ENCODE measurements at places on chromosomes 3 and 15. TPM values are rescaled to one million over a fixed set of nuclear protein-coding genes. Genes with fewer than 3 reads are reported as not detected.

Gene CPEB1
- 1.1 TPM for total RNA-seq

- no peak for DNase-seq
These were observed 19.0 kb downstream of the GLB1 start for GRCh38 chr3:33077976-33078375.

Gene NEK11
- 2.7 TPM for total RNA-seq

Gene PSMD6
- 83.4 TPM for total RNA-seq

Gene ZNF445
- total RNA-seq: 18.4 TPM

DNA sequence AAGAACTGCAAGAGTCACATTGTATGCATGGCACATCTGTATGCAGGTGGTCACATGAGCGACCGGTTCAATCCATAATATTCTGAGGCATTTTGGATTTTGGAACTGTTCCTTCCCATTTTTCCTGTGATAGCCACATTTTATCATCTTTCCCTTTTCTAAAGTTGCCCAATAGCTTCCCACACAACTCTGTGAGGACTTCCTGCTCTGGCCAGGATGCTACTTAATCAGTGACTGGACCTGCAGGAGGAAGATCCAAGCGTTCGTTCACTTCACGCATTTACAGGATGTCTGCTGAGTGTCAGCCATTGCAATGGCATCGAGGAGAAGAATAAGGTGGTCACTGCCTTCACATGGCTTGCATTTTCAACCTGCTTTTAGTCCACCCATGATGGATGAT is 9.8 kb downstream of the KLHL6 start:
- DNase-seq: no peak

Gene TTLL13
- total RNA-seq: 0.24 TPM

- DNase-seq: no peak
These were observed 4.7 kb downstream of the PLA2G4F start for GRCh38 chr15:42151736-42152135.

Gene HTR3E
- total RNA-seq: not detected

GRCh38 chr3:32391643-32392535 is at the start of gene CMTM7:
CMTM7 (plus strand) TSS chr3:32391853; CDS start chr3:32391907, 54 bp downstream.
- peak; percentile 77 for DNase-seq

Gene MUC20
- 3.4 TPM for total RNA-seq

Gene CLDN18
- not detected for total RNA-seq

DNA sequence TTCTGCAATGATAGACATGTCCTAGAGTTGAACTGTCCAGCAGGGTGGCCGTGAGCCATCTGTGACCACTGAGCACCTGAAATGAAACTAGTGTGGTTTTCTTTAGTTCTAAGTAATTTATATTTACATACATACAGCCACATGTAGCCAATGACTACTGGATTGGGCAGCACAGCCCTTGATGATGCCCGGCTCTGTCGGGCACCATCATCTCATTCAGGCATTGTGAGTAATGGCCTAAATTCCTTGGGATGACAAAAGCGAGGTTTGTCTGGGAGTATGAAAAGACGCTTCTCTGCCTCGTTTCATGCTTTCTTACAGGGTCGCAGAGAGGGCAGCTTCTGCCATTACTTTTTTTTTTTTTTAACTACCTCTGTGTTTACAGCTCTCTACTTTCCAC is 251.9 kb upstream of the HES1 start:
- DNase-seq: no peak

Gene TBC1D21
- total RNA-seq: not detected
